Body of pancreas (tissue), 4 donors: ENCODE measurements at places on chromosomes 3 and 15. TPM values are rescaled to one million over a fixed set of nuclear protein-coding genes. Genes with fewer than 3 reads are reported as not detected.
A peak's percentile ranks its signal among the peaks of the same experiment; 100 is the strongest.

DNA sequence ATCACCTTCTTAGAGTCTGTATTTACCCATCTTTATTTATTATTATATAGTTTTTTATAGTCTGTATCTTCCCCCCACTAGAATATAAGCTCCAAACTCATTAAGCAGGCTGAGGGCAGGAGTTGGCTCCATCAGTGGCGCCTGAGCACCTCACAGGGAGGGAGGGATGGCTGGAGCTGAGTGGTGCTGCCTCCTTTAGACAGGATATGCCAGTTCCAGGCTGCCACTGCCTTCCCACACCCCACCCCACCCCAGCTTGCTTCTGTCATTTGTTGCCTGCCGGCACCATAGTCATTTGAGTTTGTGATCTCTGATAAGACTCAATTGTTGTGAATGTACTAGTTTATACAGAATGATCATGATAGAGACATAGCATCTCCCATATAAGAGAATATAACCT lies 85.5 kb downstream of the KLHL25 start:
- DNase-seq, result no peak
- no peak overlapping the region for H3K4me3 ChIP-seq
- H3K36me3 ChIP-seq, result no peaks in the 10 kb centered on the region
- no peaks in the 10 kb centered on the region for H3K27me3 ChIP-seq

- no peak for DNase-seq
- H3K36me3 ChIP-seq, result no peaks in the 10 kb centered on the region
- no peak overlapping the region for H3K4me3 ChIP-seq
- H3K27me3 ChIP-seq, result no peaks in the 10 kb centered on the region
- H3K4me1 ChIP-seq, result no peaks in the 10 kb centered on the region
- no peak overlapping the region for H3K27ac ChIP-seq
Measured at GRCh38 chr15:39896846-39897245, 23.2 kb downstream of the GPR176 start.

DNA sequence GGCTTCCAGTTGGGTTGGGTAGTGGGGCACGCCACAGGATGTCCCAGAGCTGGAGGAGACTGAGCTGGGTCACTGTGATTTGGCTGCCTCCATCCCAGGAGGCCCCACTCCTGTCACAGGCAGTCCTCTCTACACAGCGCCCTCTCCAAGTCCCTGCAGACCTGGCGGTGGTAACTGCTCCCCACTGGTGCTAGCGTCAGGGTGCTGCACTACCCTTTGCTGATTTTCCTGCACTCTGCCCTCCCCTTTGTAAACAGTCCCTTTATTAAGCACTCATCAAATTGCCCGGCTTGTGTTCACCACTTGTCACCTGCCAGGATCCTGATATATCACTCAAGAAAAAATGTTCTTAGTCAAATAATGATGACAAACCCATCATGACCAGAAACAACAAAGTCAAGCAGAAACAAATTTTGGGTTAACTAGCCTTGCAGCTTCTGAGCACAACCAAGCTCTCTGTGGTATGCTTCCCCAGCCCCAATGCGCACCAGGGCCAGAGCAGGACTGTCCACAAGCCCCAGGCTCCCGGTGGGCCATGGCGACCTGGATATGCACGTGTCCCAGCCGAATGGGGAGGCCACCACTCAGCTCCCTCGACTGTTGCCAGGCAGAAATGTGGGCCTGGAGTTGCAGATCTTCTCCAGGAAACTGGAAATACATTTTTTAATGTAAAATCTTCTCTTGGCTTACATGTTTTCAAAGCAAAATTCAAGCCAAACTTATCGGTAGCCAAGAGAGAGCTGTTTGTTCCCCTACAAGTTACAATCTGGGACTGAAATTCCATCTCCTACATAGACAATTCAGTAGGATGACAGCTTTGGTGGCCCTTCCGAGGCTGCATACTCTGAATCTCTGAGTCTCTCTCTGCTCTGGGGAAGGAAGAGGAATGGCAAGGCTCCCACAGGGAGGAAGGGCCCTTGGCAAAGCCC lies 24.5 kb downstream of the MEGF11 start:
- H3K4me3 ChIP-seq, result no peak overlapping the region
- H3K36me3 ChIP-seq, result no peaks in the 10 kb centered on the region
- H3K27ac ChIP-seq, result no peak overlapping the region
- H3K4me1 ChIP-seq, result no peaks in the 10 kb centered on the region

DNA sequence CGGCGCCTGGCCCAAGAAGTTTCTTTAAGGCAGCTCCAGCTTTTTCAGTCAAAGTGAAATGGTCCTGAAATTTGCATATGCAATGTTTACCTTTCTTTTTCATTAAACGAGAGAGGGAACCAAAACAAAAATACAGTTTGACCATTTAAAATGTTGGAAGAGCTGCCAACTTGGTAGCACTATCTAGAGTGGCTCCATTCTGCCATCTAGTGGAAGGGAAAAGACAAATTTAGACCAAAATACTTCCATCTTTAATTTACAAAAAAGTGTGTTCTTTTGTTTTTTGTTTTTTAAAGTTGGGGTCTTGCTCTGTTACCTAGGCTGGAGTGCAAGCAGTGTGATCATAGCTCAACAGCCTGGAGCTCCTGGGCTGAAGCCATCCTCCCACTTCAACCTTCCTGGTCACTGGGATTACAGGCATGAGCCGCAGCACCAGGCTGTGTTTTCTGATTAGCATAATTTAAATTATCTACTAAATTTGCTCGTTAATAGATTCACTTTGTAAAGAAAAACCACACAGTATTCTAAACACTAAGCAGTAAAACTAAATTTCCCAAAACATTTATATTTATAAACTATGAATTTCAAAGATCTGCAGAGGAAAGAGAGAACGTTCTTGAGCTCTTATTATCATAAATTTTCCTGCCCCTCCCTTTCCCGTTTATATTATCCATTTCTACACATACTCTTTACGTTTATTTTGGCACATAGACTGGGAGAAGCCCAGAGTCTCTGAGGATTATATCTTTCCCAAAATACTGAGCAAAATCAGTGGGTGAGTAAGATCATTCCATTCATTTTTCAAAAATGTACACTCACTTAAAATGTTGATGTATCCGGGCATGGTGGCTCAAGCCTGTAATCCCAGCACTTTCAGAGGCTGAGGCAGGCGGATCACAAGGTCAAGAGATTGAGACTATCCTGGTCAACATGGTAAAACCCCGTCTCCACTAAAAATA lies 15.4 kb upstream of the RFC4 start:
- no peaks in the 10 kb centered on the region for H3K4me1 ChIP-seq
- H3K4me3 ChIP-seq, result no peak overlapping the region
- H3K27me3 ChIP-seq, result no peaks in the 10 kb centered on the region
- DNase-seq, result no peak

GOLGA8M gene
- not detected for total RNA-seq

TERB2 gene
- not detected for total RNA-seq

DNA sequence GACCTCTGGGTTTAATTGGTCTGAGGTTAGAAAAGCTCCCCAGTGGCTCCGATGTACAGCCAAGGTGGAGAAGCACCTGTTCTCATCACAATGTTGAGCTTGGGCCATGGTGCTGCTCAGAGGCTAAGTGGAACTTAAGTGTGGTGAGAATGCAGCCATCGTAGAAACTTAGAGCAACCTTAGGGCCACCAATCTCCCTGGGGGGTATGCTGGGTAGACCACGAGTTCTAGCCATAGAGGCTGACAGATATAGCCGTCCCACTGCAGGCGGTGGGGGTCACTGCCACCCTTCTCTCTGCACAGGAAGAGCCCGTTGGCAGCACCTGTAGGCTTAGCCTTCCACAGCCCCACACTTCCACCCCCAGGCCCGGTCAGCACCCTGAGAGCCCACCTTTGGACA lies 38.0 kb downstream of the MGLL start:
- H3K36me3 ChIP-seq, result no peaks in the 10 kb centered on the region
- H3K4me1 ChIP-seq, result peaks cover 49% of the 10 kb centered on the region
- H3K4me3 ChIP-seq, result no peak overlapping the region
- no peak for DNase-seq
- no peak overlapping the region for H3K27ac ChIP-seq

GRCh38 chr3:114496021-114496434 lies 202.2 kb downstream of the TIGIT start:
- no peaks in the 10 kb centered on the region for H3K27me3 ChIP-seq

- no peak overlapping the region for H3K27ac ChIP-seq
- H3K36me3 ChIP-seq, result no peaks in the 10 kb centered on the region
- no peak for DNase-seq
- no peak overlapping the region for H3K4me3 ChIP-seq
Measured at GRCh38 chr3:127326341-127326740, 38.5 kb upstream of the PRR20G start.

DNA sequence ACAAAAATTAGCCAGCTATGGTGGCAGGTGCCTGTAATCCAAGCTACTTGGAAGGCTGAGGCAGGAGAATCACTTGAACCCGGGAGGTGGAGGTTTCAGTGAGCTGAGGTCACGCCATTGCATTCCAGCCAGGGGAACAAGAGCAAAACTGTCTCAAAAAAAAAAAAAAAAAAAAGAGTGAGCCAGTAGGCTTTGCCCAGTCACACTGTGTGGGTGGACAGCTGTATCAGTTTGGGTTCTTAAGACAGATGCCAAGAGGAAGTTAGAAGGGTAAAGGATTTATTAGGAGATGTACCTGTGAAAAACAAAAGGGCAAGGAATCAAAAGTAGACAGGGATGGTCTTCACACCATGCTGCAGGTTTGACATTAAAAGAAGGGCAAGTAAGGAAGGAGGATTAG lies 86.1 kb upstream of the CGNL1 start:
- DNase-seq, result no peak
- H3K4me1 ChIP-seq, result no peaks in the 10 kb centered on the region
- H3K4me3 ChIP-seq, result no peak overlapping the region
- no peak overlapping the region for H3K27ac ChIP-seq
- no peaks in the 10 kb centered on the region for H3K27me3 ChIP-seq

GRCh38 chr15:62254137-62254934 lies 89.3 kb upstream of the C2CD4B start:
- no peaks in the 10 kb centered on the region for H3K27me3 ChIP-seq
- H3K4me3 ChIP-seq, result no peak overlapping the region
- DNase-seq, result peak; percentile 85
- H3K27ac ChIP-seq, result no peak overlapping the region
- H3K36me3 ChIP-seq, result no peaks in the 10 kb centered on the region

FAM107A gene
- total RNA-seq, result 14.5 TPM

SCN11A gene
- total RNA-seq, result not detected

- no peaks in the 10 kb centered on the region for H3K27me3 ChIP-seq
- peaks cover 40% of the 10 kb centered on the region for H3K4me1 ChIP-seq
- no peak overlapping the region for H3K27ac ChIP-seq
- no peak overlapping the region for H3K4me3 ChIP-seq
- DNase-seq, result no peak
- no peaks in the 10 kb centered on the region for H3K36me3 ChIP-seq
Measured at GRCh38 chr15:78968114-78968513, 23.3 kb upstream of the CTSH start.

TEX264 gene
- 41.2 TPM for total RNA-seq

DNA sequence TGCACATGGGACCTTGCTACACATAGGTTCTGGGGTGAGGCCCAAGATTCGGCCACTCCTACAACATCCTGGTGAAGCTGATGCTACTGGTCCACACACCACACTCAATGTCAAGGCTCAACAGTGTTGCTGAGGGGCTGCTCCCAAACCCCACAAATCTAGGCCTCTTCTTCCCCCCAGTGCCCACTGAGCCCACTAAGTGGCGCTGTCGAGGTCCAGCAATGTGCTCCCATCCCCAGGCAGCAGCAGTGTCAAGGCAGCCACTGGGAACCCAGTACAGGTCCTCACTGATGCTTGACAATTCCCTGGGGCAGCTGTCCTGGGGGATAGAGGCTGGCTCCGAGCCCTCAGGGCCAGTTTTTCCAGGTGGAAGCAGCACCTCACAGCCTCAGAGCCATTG lies 21.5 kb downstream of the SCN5A start:
- no peak overlapping the region for H3K4me3 ChIP-seq
- H3K4me1 ChIP-seq, result no peaks in the 10 kb centered on the region
- H3K36me3 ChIP-seq, result no peaks in the 10 kb centered on the region
- H3K27me3 ChIP-seq, result no peaks in the 10 kb centered on the region

DNA sequence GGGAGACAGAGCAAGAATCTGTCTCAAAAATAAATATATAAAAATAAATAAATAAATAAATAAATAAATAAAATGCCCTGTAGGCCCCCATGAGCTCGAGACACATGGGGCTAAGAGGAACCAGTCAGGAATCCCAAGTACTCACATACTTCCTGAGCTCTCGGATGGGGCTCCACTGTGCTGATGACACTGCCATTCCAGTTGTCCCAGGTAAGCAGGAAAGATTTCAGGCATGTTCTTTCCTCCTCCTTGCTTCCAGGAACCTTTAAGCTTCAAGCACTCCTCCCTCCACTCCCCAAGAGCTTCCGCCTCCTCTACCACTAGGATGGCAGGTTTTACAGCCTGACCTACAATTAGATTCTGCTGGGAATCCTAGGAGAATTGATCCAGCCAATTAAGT lies 113.4 kb downstream of the SLC49A4 start:
- H3K4me3 ChIP-seq, result no peak overlapping the region
- no peaks in the 10 kb centered on the region for H3K36me3 ChIP-seq
- H3K27ac ChIP-seq, result no peak overlapping the region
- H3K4me1 ChIP-seq, result no peaks in the 10 kb centered on the region
- no peaks in the 10 kb centered on the region for H3K27me3 ChIP-seq

- H3K36me3 ChIP-seq, result no peaks in the 10 kb centered on the region
- no peak for DNase-seq
- H3K4me3 ChIP-seq, result no peak overlapping the region
- no peak overlapping the region for H3K27ac ChIP-seq
- no peaks in the 10 kb centered on the region for H3K27me3 ChIP-seq
Measured at GRCh38 chr3:152073267-152073666, 195.5 kb upstream of the MBNL1 start.
